ENCODE measurements at places on chromosomes 3 and 15.

DNA sequence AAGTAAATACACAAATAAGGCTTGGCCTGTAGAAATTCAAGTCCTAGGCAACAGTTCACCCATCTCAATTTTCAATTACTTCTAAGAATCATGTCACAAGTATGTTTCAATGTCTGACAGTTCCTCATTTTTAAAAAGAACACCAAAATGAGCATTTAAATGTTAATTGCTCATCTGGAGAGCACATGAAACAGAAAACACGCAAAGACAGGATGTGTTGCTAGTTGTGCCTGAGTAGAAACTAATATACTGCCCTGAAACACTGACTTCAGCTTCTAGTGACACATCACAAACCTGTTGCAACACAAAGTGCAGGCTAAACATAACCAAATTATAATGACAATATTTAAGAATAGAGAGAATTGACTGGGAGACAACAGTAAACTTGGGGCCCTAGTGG lies 167.3 kb upstream of the THBS1 start:
- DNase-seq, result no peak

GRCh38 chr15:71080705-71081104 lies 34.6 kb upstream of the THSD4 start:
- no peak for DNase-seq

- no peak for DNase-seq
These were observed 41.0 kb upstream of the LIMD1 start for GRCh38 chr3:45553469-45553974.

GRCh38 chr15:70826634-70827033 lies 27.3 kb downstream of the LARP6 start:
- DNase-seq, result no peak

- no peak for DNase-seq
These were observed 3.2 kb upstream of the GBE1 start for GRCh38 chr3:81764665-81765064.

GRCh38 chr15:84611631-84612030 lies 10.8 kb downstream of the ZSCAN2 start:
- DNase-seq, result no peak

DNA sequence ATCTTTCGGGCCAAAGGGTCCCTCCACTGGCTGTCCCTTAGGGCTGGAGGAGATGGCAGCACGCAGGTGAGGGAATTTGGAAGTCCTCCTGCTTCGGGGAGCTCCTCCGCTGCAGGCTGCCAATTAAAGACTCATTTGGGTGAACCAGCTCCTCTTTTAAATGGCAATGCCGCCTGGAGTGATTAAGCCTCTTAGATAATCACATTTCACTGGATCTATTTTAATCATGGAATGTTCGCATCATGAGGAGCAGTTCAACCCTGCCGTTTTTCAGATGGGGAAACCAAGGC lies 117.9 kb downstream of the LIPC start:
- no peak for DNase-seq

DNA sequence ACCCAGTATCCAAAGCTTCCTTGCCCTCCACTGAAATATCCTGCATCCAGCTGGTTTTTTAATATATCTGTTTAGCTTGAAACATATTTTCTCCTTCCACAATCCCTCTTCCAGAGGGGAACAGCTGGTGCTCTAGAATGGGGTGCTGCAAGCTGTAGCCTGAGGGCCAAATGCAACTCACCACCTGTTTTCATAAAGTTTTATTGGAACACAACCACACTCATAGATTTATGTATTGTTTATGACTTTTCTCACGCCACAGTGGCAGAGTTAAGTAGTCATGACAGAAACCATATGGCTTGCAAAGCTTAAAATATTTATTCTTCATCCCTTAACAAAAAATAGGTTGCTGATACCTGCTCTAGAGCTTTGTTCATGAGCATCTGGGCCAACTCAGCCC lies 298.7 kb downstream of the CLSTN2 start:
- no peak for DNase-seq

DNA sequence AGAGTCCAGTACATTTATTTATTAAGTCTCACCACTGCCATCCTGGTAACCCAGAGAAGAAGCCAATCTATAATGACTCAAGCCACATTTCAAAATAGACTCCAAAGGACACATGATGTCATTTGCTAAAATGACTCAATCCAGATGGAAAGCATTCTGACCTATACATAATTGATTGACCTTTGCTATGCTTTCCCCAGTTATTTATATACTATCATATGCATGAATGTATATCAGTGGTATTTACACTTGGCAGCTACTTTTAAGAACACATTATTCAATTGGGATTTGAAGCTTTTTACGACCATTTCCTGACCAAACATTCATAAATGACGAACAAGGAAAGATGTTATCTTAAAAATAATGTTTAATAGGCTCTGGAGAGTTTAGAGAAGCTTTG lies 297.2 kb downstream of the FHIT start:
- DNase-seq, result no peak

GRCh38 chr3:188268336-188268735 lies 114.4 kb downstream of the LPP start:
- DNase-seq, result no peak

GRCh38 chr3:77933926-77934325 lies 894.0 kb downstream of the ROBO2 start:
- no peak for DNase-seq

- no peak for DNase-seq
These were observed 433.4 kb upstream of the IL12A start for GRCh38 chr3:159555205-159555604.
